Activated CD4-positive, alpha-beta T cell treated with anti-CD3 and anti-CD28 coated beads, Interleukin-2, amount 10 ng/mL, durations not matched to agents 24 days and 14 days (primary cell): ENCODE measurements at places on chromosomes 11 and 22.

DNA sequence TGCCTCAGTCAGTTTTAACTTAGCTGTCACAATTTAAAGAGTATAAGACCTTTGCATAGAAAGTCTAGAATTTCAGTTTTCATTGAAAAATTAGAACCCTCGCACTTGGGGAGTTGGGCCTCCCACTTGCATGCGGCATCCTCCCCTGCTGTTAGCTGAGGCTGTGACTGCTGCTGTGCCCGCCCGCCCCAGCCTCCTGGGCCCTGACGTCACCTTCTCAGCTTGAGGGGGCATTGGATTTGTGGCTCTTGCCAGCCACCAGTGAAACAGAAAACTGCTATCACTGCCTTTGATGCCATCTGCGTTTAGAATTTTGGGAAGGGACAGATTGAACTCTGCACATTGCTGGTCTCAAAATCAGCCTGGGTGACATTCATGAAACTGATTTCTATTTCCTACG lies 108.7 kb downstream of the CTTN start:
- DNase-seq = no peak

DNA sequence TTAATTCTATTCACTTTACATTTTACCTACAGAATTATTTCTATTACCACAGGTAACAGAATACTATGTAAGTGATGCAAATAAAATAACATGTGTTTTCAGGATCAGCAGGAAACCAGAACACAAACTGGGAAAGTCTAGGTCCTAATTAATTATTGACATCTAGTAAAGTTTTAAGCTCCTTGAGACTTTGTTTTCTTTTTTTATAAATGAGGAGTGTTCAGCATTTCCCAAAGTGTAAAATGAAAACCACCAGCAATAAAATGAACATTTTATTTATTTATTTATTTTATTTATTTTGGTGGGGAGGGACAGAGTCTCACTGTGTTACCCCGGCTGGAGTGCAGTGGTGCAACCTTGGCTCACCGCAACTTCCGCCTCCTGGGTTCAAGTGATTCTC lies 123.6 kb downstream of the ARHGAP42 start:
- DNase-seq = no peak

- no peak for DNase-seq
Measured at GRCh38 chr11:92685049-92685448, 284.4 kb upstream of the MTNR1B start.

DNA sequence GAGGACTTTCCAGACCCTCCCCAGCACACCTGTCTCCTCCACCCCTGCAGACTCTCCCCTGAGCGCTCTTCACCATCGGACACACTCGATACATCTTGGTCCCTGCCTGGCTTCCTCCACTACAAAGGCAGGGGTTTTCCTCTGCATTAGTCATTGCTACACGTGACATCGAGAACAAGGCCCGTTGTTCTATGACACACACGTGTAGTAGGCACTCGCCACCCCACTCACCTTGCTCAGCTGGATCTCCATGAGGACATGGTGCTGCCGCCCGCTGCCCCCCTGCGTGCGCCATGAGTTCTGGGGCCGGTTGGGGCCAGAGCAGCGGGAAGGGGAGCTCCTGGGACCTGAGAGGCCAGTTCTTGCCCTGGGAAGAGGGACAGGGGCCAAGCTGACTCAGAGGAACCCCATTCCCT lies 16.7 kb downstream of the ATG2A start:
- peak; percentile 89 for DNase-seq

DNA sequence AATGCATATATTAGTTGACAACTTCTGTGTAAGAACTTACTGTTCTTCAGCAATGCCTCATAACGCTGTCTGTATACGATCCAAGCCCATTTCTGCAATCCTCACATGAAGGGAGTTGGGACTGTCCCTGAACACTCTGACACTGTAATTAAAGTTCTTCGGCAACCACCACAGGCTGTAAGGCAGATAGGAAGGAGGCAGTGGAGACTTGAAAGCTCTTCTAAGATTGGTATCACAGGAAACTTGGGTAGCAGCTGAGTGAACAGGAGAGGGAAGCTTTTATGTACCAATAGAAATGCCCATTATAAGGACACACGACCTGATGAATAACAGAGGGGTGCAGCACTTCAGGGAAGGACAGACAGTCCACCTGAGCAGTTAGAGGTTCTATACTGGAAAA lies 12.0 kb upstream of the GAB2 start:
- DNase-seq = peak; percentile 71

GRCh38 chr11:77197626-77198320 lies 69.7 kb downstream of the MYO7A start:
- no peak for DNase-seq

GRCh38 chr11:106246495-106246894 lies 169.0 kb downstream of the AASDHPPT start:
- no peak for DNase-seq

- no peak for DNase-seq
Measured at GRCh38 chr22:40628354-40629042, 8.0 kb downstream of the MRTFA start.

GRCh38 chr11:81869351-81870065 lies 864.2 kb downstream of the FAM181B start:
- DNase-seq = peak; percentile 96

GRCh38 chr22:23094260-23094659 lies 23.9 kb downstream of the GNAZ start:
- no peak for DNase-seq

DNA sequence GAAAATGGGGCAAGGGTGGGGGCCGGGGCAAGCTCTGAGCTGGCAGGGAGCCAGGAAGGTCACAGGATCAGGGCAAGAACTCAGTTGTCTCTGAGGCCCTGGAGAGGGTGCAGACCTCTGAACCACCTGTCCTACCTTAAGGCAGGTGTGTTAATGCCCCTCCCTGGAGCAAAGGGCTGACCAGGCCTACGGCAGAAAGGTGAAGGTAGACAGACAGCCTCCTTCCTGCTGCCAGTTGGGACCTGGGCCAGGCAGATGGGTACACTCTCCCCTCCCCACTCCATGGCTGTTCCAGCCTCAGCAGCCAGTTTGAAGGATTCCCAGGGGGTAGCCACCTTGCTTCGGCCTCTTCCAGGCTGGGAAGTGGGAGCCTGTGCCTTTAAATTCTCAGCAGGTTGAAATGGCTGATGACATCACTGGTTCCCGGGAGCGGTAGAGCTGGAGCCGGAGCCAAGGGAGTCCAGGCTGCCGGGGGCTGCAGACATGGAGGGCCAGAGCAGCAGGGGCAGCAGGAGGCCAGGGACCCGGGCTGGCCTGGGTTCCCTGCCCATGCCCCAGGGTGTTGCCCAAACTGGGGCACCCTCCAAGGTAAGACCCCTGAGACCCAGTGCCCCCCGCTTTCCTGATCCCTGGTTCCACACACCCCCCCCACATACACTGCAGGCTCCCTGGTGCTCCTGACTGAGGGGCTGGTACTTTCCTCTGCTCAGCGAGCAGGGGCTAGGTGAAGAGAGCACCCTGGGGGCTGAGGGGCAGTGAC lies at the start of gene INPP5J:
Gene INPP5J, plus strand, starts transcription at position 435 of the 760 bp plus-strand sequence. Its CDS starts 49 bp downstream, at position 484.
- no peak for DNase-seq

- DNase-seq = peak; percentile 98
Measured at GRCh38 chr22:19122143-19122751, at the start of gene DGCR2. TSS of gene DGCR2 (minus strand) at chr22:19122412. CDS start at chr22:19122206, 206 bp downstream.

- DNase-seq = peak; percentile 73
Measured at GRCh38 chr22:46661221-46661851, 41.1 kb downstream of the GRAMD4 start.

DNA sequence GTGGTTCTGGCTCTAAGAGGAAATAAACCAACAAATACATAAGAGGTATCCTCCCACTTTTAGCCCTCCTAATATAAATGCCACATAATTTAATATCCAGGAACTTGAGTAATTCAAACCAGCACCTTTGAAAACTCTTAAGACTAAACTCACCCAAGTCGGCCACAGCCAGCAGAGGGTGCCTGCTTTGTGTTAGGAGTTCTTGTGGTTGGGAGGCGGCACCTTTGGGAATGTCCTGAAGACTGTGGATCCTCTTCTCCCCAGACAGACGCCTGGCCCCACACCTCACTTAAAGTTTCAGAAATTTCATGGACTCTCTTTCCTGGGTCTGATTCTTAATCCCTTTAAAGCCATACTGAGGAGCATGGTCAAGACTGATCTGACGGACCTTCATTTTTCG lies 169.0 kb downstream of the TBC1D22A start:
- DNase-seq = no peak

DNA sequence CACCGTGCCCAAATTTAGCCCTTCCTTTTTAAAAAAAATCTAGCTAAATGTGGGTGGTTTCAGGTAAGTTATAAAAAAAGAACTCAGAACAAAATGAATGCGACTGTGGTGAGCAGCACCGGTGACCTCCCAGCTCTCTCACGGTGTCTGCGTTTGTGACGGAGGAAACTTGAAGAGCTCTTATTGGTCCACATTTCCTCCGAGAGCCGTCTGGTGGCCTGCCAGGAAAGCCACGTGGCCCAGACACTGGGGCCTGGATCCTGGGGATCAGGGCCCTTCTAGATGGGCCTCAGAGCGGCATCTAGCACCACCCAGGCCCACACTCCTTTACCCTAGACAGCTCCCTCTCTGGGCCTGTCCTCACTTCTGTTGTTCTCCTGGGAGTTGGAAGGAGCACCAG lies 39.5 kb downstream of the B3GAT1 start:
- no peak for DNase-seq

DNA sequence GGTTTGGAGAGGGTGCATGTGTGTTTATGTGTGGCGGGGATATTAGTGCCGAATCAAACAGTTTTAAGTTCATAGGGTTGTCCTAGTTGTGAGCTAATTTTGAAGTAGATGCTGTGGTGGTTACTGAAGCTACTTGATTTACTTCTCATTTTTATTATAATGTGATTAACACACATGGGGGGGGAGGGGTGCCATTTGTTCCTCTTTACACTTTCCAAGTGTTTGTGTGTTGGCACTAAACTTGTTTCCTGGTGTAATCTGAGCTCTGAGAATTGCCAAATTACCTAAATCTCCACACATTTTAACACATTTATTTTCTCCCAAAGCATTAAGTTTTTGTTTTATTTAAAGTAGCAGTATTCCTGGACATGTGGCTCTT lies 60.1 kb downstream of the ZNRF3 start:
- DNase-seq = no peak

- no peak for DNase-seq
Measured at GRCh38 chr11:18615628-18616392, 16.2 kb downstream of the MISFA start.
